NCI-H187 treated with DMSO at 0.1 percent for 48 hours (cell line): ENCODE measurements at places on chromosomes 5 and 9.

DNA sequence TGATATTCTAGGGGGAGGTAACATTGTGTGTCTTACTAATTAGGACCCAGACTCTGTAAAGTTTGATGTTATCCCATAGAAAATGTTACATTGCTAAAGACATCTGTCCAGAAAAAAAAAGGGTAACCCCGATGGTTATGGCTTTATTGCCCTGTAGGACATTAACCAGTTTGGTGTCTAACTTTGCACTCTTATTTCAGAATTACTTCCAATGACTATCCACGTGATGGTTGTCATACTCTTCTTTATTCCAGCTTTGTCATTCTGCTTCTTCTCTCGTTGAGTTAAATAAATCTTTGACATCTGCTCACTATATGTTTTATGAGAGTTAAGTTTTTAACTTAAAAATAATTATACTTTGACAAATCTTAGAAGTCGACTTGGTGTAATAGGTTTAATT is 180.4 kb upstream of the ANKRD55 start:
- DNase-seq: no peak

GRCh38 chr5:100780376-100780870 is 122.7 kb downstream of the ST8SIA4 start:
- no peak for DNase-seq

- no peak for DNase-seq
Observed at GRCh38 chr5:149118463-149118862, 22.8 kb upstream of the ABLIM3 start.

- DNase-seq: no peak
Observed at GRCh38 chr5:90803876-90804275, 245.3 kb downstream of the ADGRV1 start.

- no peak for DNase-seq
Observed at GRCh38 chr9:130343445-130343918, 77.9 kb downstream of the HMCN2 start.

DNA sequence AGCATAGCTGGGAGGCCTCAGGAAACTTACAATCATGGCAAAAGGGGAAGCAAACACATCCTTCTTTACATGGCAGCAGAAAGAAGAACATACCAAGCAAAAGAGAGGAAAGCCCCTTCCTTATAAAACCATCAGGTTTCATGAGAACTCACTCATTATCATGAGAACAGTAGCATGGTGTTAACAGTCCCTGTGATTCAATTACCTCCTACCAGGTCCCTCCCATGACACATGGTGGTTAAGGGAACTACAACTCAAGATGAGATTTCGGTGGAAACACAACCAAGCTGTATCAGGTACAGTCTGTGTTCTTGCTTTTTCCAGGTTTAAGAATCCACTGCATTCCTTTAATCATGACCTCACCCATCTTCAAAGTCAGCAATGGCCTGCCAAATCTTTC is 514.2 kb downstream of the KCTD16 start:
- no peak for DNase-seq

GRCh38 chr9:101246691-101247090 is 138.1 kb downstream of the BAAT start:
- DNase-seq: no peak

- no peak for DNase-seq
Observed at GRCh38 chr5:179313849-179314521, 31.3 kb downstream of the ADAMTS2 start.

- DNase-seq: no peak
Observed at GRCh38 chr9:116496167-116496566, 190.9 kb upstream of the TRIM32 start.

- DNase-seq: no peak
Observed at GRCh38 chr9:77453825-77454647, 194.1 kb downstream of the GNA14 start.

- DNase-seq: peak; percentile 11
Observed at GRCh38 chr5:42912184-42912798, 100.6 kb upstream of the SELENOP start.

DNA sequence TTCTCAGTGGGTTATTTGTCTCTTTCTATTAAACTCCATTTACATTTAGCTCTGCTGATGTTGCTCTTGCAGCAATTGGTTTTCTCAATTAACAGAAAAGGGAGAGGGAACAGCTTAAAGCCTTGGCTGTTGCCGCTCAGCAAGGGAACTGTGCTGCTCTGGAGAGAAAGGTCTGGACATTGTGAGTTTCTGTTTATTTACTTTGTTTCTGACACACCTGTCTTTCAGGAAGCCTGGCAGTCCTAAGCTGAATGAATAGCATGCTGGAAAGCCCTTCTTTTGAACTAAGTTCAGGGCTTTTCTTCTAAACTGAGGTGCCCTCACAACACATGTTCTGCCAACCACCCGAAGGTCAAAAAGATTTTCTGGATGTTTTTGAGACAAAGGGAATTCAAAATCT is 491.9 kb downstream of the PDE4D start:
- no peak for DNase-seq

GRCh38 chr5:31844622-31845345 is 205.9 kb downstream of the PDZD2 start:
- no peak for DNase-seq

- DNase-seq: no peak
Observed at GRCh38 chr5:132406144-132406783, 36.8 kb downstream of the SLC22A5 start.

- no peak for DNase-seq
Observed at GRCh38 chr5:105088961-105089360, 1526.4 kb upstream of the NUDT12 start.

DNA sequence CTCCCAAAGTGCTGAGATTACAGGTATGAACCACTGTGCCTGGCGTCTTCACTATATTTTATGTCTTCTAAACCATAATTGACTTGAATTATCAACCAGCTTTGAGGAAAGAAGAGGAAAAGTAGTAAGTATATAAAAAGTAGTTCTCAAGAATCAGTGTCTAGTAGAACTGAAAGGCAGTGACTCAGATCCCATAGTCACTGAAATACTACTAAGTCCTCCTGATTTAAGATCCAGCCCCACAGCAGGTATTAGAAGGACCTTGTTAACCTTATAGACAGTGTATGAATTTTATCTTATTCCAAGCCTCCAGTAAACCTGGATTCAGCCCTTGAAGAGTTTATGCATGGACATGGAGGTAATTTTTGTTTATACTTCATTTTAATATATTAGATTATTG is 31.5 kb downstream of the LNPEP start:
- no peak for DNase-seq

GRCh38 chr5:63154476-63155309 is 576.1 kb downstream of the LRRC70 start:
- no peak for DNase-seq

DNA sequence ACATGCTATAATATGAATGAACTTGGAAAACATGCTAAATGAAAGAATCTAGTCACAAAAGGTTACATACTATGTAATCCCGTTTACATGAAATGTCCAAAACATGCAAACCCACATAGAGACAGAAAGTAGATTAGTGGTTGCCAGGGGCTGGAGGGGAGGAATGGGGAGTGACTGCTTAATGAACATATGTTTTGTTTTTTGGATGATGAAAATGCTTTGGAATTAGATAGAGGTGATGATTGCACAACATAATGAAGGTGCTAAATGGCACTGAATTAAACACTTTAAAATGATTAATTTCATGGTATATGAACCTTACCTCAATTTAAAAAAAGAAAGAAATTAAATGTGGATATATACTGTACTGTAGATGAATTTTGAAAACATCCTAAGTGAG is 17.6 kb upstream of the NDFIP1 start:
- DNase-seq: no peak

DNA sequence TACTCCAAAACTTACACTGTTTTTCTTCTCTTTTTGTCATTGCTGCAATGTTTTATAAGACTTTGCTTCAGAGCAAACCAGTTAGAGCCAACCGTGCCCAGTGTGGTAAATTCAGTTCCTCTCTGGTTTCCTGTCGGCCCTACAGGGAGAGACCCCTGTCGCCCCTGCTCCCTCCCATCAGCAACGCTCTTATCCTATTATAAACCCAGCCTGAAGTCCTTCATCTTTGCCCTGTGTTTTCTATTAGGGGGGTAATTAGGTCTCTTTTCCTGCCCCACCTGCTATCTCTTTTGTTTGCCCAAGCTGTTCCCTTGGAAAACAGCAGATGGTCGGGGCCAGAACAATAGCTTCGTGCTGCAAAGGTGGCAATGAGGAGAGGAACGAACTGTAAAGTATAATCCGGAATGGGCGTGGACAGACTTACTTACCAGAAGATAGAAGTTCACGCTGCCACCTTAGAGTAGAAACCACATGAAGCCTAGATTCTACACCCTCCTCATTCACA is 21.4 kb upstream of the OTULINL start:
- peak; percentile 63 for DNase-seq

- DNase-seq: no peak
Observed at GRCh38 chr9:7315116-7315515, 484.5 kb downstream of the DMAC1 start.

DNA sequence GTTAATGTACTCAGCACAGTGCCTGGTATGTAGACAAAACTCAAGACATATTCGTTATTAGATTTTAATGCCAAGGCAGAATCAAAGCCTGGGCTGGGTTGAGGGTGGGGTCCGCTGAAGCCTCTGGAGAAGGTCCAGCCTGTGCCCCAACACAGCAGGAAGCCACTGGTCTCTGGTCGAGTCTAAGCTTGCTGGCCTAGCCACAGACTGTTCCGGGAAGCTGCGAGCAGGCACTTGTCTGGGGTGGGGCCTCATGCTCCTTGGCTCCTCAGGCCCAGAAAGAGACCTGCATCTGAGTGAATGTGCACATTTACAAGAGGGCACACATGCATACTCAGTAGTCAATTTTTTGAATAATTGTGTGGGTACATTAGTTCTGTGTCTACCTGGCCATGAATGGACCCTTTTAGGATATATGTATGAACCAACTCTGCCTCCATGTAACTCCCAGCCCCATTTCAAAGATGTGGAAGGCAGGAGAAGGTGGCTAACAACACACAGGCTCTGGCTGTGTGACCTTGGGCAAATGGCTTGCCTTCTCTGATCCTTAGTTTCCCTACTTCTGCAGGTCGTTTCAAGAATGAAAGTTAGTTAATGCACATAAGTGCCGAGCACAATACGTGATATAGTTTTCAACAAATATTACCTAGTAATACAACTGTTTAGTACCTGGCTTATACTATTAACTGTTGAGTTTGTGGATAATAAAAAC is 18.3 kb downstream of the FAT2 start:
- no peak for DNase-seq

DNA sequence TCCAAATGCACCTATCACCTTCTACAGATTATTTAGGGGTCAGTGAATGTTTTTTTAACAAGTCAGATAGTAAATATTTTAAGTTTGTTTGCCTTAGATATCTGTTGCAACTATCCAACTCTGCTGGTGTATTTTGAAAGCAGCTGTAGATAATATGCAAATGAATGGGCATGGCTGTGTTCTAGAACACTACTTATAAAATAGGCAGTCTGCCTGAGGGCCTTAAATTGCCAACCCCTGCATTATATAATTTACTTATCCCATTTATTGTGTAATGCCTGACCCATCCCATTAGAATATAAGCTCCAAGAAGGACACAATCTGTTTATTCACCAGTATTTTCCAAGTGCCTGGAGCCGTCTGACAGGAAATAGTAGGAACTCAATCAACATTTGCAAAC is 149.0 kb downstream of the TTC39B start:
- no peak for DNase-seq

DNA sequence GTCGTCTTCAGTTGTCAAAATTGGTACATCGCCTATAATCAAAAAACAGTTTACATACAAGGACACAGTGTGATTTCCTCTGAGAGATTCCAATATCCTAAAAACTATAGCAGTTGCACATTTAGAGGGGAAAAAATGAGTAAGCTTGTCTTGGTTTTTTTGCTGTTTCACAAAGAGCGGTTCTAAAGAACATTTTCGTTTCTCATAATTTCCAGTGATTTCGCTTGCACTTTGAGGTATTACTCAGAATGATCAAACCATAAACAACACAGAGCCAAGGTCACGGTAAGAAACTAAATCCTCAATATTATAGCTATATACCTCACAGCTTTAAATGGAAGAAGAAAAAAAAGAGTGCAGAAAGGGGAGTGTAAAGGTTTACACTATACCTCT is 861 bp downstream of the MTX3 start:
- DNase-seq: no peak

GRCh38 chr9:12695474-12695873 is 2.3 kb downstream of the TYRP1 start:
- DNase-seq: no peak

DNA sequence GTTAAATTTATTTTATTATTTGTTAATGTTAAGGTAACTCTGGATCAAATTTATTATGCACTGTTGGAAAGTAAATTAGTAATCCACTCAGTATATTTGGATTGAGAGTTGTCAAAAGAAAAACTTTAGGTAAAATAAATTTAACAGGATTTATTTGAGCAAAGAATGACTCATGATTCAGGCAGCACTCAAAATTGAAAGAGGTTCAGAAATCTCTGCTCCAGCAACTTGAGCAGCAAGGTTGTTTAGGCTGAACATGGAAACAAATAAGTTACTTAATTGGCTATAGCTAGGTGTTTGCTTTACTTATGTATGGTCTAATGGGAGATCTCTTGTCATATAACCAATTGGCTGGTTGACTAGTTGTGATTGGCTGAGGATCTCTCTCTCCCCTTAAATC is 296.2 kb upstream of the EDIL3 start:
- no peak for DNase-seq

DNA sequence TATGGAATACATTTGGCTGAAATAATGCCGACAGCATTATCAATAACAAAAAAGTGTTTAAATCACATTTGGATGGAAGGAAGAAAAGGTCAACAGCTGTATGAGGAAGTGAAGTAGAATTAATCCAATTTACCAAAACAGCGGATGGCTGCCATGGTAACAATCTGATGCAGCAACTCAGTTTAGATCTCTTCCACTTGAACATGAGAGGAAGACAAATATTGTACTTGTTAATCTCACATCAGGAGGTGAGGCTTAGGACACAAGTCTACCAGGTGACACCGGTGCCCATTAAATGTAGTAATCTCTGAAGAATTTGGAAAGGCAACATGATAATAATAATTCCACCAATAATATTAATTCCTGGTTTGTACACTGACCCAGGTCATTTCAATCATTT is 2.4 kb downstream of the RASEF start:
- DNase-seq: peak; percentile 11

DNA sequence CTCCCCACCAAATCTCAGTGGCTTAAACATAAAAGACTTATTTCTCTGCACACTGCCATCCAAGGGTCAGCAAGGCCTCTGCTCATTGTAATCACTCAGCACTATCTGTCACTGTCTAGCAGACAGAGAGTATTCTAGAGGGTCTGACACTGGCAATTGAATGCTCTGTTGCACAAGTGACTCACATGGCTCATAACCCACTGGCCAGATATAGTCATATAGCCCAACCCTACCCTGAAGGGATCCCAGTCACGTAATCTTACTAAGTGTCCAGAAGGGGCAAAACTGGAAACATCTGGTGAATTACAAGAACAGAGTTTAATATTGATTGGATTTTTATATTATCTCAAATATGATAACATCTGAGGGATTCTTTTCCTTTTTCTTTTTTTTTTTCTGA is 80.7 kb downstream of the TSSK1B start:
- DNase-seq: no peak

- no peak for DNase-seq
Observed at GRCh38 chr9:127263237-127263636, 1.3 kb upstream of the GARNL3 start.
